Stimulated activated CD8-positive, alpha-beta memory T cell treated with anti-CD3 and anti-CD28 coated beads, Interleukin-15, amount 100 ng/mL, for 4 hours (primary cell): ENCODE measurements at places on chromosomes 7 and 10.

- no peak for DNase-seq
Observed at GRCh38 chr7:153886506-153887441, 165.4 kb upstream of the DPP6 start.

DNA sequence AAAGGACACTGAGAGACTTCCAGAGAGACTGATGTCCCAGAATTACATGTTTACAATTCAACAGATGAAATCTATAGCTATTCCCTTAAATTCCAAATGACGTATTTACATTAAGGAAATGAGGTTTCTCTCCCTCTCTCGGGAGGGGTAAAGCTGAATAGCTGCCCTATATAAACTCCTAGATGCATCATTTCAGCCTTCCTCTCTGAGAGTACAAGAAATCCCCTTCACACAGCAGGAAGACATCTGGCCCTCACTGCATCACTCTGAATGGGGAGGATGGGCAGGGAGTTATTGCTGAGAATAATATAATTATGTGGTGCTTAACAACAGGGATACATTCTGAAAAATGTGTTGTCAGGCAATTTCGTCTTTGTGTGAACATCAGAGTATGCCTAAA lies 11.0 kb downstream of the POT1 start:
- no peak for DNase-seq

DNA sequence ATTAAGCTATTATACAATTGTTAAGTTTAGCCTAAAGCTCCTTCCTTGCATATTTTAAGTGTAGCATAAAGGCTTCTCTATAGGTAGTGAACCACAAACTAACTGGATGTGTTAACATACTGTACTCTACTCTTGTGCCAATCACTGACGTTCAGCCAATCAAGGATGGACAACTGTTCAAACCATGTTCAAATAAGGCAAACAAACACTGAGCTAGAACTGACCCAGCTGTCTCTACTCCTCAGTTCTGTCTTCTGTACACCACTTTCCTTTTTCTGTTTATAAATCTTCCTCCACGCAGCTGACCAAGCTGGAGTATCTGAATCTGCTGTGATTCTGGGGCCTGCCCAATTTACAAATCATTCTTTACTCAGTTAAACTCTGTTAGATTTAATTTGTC lies 188.7 kb upstream of the MBL2 start:
- DNase-seq = no peak

DNA sequence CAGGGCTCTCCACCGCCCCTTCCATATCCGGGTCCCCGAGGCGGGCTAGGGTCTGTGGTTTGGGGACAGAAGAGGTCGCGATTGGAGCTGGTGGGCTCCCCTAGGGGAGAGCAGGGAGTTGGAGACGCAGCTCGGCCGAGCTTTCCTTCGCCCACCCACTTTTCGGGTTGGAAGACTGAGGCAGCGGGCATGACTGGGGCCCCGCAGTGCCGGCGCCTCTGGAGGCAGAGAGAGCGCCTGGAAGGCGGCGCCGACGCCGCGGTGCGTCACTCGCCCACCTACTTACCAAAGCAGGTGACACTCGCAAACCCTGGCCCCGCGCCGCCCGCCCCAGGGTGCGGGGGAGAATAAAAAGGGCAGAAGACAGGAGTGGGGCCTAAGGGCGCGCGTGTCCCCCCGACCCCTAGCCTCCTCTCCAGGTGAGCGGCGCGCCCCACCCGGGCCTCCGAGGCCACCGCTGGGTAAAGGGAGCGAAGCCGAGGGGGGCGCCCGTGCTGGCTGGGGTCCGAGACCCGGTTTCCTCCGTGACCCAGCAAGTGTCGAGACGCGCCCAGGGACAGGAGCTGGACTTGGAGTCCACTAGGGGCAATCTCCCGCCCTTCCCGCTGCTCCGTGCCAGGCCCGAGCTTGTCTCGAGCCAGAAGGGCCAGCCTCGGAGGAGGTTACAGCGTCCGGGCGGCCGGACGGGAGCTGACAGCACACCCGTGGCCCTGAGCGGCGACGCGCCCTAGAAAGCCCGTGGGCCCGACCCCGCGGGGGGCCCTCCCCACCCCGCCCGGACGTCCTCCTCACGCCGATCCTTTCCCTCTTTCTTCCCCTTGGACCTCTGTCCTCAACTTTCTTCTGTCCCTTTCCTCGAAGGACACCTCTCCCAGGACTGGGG lies 34.4 kb upstream of the GRID1 start:
- DNase-seq = peak; percentile 64

DNA sequence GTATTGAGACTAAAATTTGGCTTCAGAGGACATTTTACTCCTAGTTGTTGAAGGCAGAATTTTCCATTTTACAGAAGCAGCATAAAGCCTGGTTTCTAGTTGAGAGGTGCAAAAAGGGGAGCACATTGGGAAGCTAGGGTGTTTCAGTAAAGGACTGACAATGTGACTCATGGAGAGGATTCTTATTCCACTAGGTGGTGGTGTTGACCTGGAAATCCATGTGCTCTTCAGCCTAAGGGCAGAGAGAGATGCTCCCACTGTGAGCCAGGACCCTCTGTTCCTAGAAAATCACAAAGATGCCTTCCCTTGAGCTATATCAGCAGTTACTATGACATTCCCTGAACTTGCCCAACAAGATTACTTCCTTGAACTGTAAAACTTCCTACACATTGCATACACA lies 687.8 kb downstream of the IPMK start:
- DNase-seq = no peak

GRCh38 chr7:106679153-106679931 lies 18.4 kb upstream of the CCDC71L start:
- no peak for DNase-seq

GRCh38 chr7:39509912-39510311 lies 56.3 kb upstream of the YAE1 start:
- no peak for DNase-seq

DNA sequence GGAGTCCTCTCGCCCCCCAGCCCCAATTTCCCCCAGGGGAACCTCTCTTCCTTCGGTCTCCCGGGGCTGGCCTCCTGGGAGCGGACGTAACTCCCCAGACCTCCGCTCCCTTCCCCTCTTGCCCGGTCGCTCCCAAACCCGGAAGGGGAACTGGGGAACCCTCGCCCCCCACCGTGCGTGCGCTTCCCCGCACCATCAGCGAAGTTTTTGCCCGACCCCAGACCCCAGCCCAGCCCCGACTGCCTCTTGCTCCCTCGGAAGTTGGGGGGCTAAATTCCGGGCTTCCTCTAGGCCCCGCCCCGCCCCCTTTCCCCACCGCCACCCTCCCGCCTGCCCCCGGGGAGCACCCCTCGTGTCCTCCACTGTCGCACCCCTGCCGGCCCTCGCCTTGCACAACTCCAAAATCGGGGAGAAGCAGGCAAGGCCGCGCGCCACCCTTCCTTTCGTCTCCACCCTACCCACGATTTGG lies 436 bp downstream of the GNB2 start:
- no peak for DNase-seq

GRCh38 chr7:88015309-88015708 lies 81.3 kb downstream of the ADAM22 start:
- no peak for DNase-seq

- no peak for DNase-seq
Observed at GRCh38 chr7:35003679-35004303, 33.5 kb downstream of the DPY19L1 start.

GRCh38 chr7:359766-360361 lies 69.9 kb downstream of the FOXL3 start:
- DNase-seq = no peak

DNA sequence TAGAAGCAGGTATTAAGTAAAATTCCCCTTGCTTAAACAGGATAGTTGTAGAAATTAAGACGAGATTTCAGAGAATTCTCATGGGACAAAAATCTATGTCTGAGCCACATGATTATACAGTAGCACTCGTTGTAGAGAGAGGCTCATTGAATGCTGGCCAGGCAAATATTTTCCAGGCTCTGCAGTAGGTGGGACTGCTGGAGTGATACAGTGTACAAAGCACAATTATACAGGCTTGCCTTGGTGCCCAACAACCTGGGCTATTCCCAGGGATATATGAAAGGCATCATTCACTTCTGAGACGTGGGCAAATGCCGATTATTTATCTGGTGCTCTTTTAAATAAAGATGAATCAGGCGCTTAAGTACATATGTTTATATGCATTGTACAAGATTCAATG lies 380.6 kb downstream of the PHTF2 start:
- no peak for DNase-seq

DNA sequence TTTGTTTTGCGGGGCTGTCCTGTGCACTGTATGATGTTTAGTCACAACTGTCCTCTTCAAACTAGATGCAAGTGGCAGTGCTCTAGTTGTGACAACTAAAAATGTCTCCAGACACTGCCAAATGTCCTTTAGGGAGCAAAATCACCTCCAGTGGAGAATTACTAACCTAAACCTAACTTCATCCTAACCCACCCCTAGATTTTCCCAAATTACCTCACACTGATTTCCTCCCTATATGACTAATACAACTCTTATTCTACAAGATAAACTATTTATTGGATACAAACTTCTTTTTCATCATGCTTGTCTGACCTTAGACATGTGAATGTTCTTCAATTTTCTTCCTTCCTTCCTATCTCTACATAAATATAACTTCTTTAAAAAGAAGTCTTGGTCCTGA lies 26.4 kb downstream of the PNPLA8 start:
- no peak for DNase-seq

DNA sequence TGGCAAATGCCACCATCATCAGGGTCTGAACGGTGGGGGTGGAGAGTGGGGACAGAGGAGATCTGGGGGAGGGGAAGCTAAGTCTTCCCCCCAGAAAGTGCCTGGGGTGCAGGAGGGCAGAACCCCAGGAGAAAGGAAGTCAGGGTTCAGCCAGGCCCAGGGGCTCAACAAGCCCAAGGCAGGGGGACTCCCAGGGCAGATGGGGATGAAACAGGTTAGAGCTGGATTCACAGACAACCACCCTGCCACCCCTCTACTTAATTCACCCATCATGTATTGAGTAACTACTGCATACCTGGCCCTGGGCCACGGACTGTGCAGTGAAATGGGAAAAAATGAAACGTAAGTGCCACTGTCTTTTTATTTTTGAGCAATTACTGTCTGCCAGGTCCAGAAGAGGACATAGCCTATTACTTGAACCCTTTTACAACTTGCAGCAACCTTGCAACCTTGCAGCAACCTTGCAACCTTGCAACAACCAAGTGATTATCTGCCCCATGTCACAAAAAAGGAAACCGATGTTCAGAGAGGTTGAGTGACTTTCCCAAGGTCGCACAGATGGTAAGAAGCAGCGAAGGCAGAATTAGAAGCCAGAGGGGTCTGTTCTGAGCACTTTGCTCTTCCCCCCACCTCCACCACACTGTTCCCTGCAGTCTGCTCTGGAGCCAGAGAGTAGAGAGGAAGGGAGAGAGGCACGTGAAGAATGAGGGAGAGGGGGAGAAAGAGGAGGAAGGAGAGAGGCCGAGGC lies 4.8 kb downstream of the ELN start:
- DNase-seq = no peak

DNA sequence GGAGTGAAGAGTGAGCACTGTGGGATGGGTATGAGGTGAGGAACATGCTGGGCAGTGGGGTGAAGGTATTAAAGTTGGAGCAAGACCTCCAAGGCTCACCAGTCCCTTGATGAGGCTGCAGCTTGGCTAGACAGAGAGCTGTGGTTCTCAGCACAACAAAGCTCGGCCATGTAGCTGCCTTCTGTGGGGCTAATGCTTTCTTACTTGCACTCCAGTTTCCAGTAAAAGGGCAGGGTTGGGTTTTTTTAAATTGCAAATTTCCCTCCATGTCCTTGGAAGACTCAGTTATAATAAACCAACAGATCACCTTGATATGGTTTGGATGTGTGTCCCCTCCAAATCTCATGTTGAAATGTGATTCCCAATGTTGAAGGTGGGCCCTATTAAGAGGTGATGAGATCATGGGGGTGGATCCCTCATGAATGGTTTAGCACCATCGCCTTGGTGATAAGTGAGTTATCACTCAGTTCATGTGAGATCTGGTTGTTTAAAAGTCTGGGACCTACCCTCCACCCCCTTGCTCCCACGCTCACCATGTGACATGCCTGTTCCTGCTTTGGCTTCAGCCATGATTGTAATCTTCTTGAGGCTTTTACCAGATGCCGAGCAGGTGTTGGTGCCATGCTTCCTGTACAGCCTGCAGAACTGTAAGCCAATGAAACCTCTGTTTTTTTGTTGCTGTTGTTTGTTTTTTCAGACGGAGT lies 55.9 kb downstream of the ATXN7L1 start:
- DNase-seq = no peak

GRCh38 chr7:120160166-120160565 lies 112.8 kb upstream of the KCND2 start:
- DNase-seq = no peak

DNA sequence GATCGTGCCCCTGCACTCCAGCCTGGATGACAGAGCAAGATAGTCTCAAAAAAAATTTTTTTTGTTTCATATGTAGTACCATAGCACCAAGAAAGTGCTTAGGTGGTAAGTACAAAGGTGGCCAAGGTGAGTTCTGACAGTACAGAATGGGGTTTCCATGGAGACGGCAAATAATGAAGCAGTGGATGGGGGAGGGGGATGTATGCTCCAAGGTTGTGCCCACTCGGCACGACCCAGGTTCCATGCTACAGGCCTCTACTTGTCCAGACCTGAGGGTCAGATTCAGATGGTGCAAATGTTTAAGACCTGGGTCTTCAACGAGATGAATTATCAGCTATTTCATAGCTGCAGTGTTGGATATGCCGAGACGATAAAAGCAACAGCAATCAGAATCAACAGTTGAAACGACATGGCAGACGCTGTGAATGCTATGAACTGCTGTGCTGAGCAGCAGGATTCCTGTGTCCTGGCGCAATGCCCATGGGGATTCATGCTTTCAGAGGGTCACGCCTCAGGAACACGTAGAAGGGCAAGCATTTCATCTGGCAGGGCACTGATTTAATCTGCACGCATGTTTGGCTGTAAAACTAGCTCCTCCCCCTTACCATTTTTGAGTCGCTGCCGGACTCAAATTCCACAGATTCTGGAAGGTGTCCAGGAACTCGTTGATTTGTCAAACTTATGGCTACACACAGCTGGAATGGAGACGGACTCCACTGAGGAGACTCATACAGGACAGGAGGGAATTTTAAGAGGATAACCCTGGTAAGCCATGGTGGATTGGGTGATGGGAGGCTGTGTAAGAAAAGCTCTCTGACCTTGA lies 256.5 kb downstream of the FRMD4A start:
- DNase-seq = no peak

DNA sequence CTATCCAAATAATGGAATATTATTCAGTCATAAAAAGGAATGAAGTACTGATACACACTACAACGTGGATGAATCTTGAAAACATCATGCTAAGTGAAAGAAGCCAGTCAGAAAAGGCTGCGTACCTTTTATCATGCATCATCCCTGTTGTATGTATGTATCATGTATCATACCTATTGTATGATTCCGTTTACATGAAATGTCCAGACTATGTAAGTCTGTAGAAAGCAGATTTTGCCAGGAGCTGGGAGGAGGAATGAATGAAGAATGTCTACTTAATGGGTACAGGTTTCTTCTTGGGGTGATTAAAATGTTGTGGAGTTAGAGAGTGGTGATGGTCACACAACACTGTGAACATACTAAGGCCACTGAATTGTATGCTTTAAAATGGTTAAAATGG lies 135.9 kb upstream of the KLF14 start:
- DNase-seq = no peak
